Endodermal cell (in vitro differentiated cells): ENCODE measurements at places on chromosomes 4 and X. TPM values are rescaled to one million over a fixed set of nuclear protein-coding genes. Genes with fewer than 3 reads are reported as not detected.

The C4orf50 gene
- total RNA-seq = 0.40 to 0.93 TPM (median 0.84 TPM) in 3 replicates

The TIGD2 gene
- total RNA-seq = 8.7 to 16.4 TPM (median 15.1 TPM) in 3 replicates

The SERPINA7 gene
- total RNA-seq = not detected in 3 replicates

The GYPB gene
- 1.5 to 6.8 TPM (median 4.1 TPM) in 3 replicates for total RNA-seq

The DUSP21 gene
- total RNA-seq = not detected in 2 replicates

The FRMPD3 gene
- 0.20 and 0.24 TPM in 2 replicates for total RNA-seq

The SLC30A9 gene
- 77.3 to 78.0 TPM (median 78.0 TPM) in 3 replicates for total RNA-seq

The GPR82 gene
- not detected in 2 replicates for total RNA-seq

The SSX1 gene
- not detected in 2 replicates for total RNA-seq

The ZCCHC13 gene
- total RNA-seq = not detected in 2 replicates

The AFM gene
- not detected in 3 replicates for total RNA-seq

The UGT2A1 gene
- not detected in 3 replicates for total RNA-seq

The PRSS12 gene
- 5.0 and 5.3 TPM in 2 replicates for total RNA-seq

The CNKSR2 gene
- 4.3 to 16.9 TPM (median 15.5 TPM) in 3 replicates for total RNA-seq

The PCYT1B gene
- total RNA-seq = 16.0 and 19.2 TPM in 2 replicates

The MAGEC3 gene
- total RNA-seq = 0.58 to 0.97 TPM in 2 of 3 replicates, not detected in the other

The PPEF1 gene
- total RNA-seq = 0.88 to 4.4 TPM (median 1.3 TPM) in 3 replicates

The CLNK gene
- not detected in 3 replicates for total RNA-seq

The CENPVL2 gene
- total RNA-seq = 0.63 and 0.64 TPM in 2 replicates

The RHOXF2 gene
- not detected in 3 replicates for total RNA-seq

The EXOC1L gene
- total RNA-seq = not detected in 3 replicates

The ADH7 gene
- not detected in 2 replicates for total RNA-seq

The GAB3 gene
- total RNA-seq = 0.18 and 0.55 TPM in 2 replicates

The TLR3 gene
- 0.16 and 0.26 TPM in 2 replicates for total RNA-seq

The LONRF3 gene
- 1.7 and 2.5 TPM in 2 replicates for total RNA-seq

The RNF150 gene
- total RNA-seq = 10.4 to 38.4 TPM (median 10.8 TPM) in 3 replicates

The FRMD7 gene
- total RNA-seq = not detected in 3 replicates

The CLIC2 gene
- 0.64 TPM in 1 of 2 replicates, not detected in the other for total RNA-seq

The TAPT1 gene
- total RNA-seq = 18.8 and 19.8 TPM in 2 replicates

The KCNIP4 gene
- not detected in 3 replicates for total RNA-seq

The KDR gene
- total RNA-seq = 1.8 to 2.1 TPM (median 2.1 TPM) in 3 replicates
